ENCODE measurements at places on chromosomes 2 and 18. TPM values are rescaled to one million over a fixed set of nuclear protein-coding genes. Genes with fewer than 3 reads are reported as not detected.

Gene GALNT14
- total RNA-seq, result not detected

Gene FBXO36
- total RNA-seq, result 2.8 TPM

Gene CD207
- 1.7 TPM for total RNA-seq

Gene CDH2
- total RNA-seq, result 17.4 TPM

Gene TSN
- 33.6 TPM for total RNA-seq

Gene HTRA2
- 33.8 TPM for total RNA-seq

Gene ASIC4
- not detected for total RNA-seq

Gene DPYSL5
- 0.42 TPM for total RNA-seq

Gene ZNF24
- total RNA-seq, result 38.3 TPM

Gene SIX3
- total RNA-seq, result 0.11 TPM

Gene NTSR2
- not detected for total RNA-seq

Gene RAX
- total RNA-seq, result not detected

Gene TLX2
- 0.42 TPM for total RNA-seq

Gene APCDD1
- 30.7 TPM for total RNA-seq

Gene ANKMY1
- total RNA-seq, result 10.9 TPM

Gene SERPINB5
- not detected for total RNA-seq

Gene CXCR1
- total RNA-seq, result 0.13 TPM

Gene RAPGEF4
- total RNA-seq, result 3.8 TPM

Gene REG1B
- total RNA-seq, result not detected

Gene MYO5B
- total RNA-seq, result 2.0 TPM

Gene TMEM17
- 2.3 TPM for total RNA-seq

Gene RPIA
- 6.6 TPM for total RNA-seq

Gene ITPRIPL1
- total RNA-seq, result 0.66 TPM

Gene RPRM
- 5.9 TPM for total RNA-seq

Gene PLGLB1
- 2.0 TPM for total RNA-seq

Gene COL6A3
- total RNA-seq, result 178 TPM

Gene HS1BP3
- 42.6 TPM for total RNA-seq

Gene SLC11A1
- 38.1 TPM for total RNA-seq

Gene PIEZO2
- 2.4 TPM for total RNA-seq

Gene PPIL3
- 12.6 TPM for total RNA-seq

Gene UPP2
- total RNA-seq, result not detected

Gene CCDC178
- total RNA-seq, result 2.2 TPM

Gene DCDC2C
- not detected for total RNA-seq

Gene UCN
- total RNA-seq, result 2.8 TPM

Gene MERTK
- 24.0 TPM for total RNA-seq
